ENCODE measurements at places on chromosomes 2 and 18. TPM values are rescaled to one million over a fixed set of nuclear protein-coding genes. Genes with fewer than 3 reads are reported as not detected.
A peak's percentile ranks its signal among the peaks of the same experiment; 100 is the strongest.

Gene ABCG5
- not detected for total RNA-seq

GRCh38 chr2:186695081-186695756 is 1.4 kb downstream of the FAM171B start:
- no peak for DNase-seq

DNA sequence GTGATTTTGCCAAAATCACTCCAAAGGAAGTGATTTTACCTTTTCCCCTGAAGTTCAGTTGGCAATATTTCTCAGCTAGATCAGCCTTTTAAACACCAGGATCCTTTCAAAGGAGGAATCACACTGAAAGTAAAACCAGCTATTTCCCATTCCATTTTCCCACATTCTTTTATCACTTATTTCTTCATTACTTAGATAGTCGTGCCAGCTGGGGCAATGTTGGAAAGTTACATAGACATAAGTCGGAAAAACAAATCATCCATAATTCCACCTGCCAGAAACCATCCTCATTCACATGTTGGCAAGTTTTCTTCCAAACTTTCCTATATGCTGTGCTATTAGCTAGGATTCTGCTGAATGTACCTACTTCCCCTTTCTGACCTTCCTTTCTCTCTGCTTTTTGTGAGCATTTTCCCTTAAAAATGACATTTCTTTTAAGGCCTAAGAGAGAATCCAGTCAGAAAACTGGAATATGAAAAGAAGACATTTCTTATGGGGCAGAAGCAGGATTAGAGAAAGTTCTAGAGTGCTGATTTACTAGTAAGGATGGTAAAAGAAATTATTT is 170.0 kb upstream of the STK17B start:
- no peak for DNase-seq

Gene MOCOS
- 0.59 TPM for total RNA-seq

Gene LDLRAD4
- 72.0 TPM for total RNA-seq

GRCh38 chr18:9117980-9118841 is 15.7 kb downstream of the NDUFV2 start:
- no peak for DNase-seq

Gene ALLC
- total RNA-seq, result 0.25 TPM

DNA sequence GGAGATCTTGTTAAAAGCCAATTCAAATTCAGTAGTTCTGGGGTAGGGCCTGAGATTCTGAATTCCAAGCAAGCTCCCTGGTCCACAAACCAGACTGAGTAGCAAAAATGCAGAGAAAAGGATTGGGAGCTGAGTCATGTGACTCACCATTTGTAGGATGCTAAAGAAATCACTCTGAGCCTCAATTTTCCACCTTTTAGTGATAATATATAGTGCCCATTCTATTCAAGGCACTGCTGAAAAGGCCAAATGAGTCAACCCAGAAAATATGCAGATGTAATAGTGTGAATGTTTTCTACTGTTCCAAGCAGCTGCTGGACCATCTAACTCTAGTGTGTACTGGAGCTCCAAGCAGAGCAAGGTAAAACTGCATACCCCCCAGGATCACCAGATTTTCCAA is 47.2 kb downstream of the SLC14A2 start:
- DNase-seq, result no peak

GRCh38 chr2:18413676-18414396 is 146.6 kb downstream of the RDH14 start:
- DNase-seq, result no peak

Gene SPP2
- not detected for total RNA-seq

GRCh38 chr2:2871480-2872308 is 505.9 kb downstream of the EIPR1 start:
- DNase-seq, result peak; percentile 47

DNA sequence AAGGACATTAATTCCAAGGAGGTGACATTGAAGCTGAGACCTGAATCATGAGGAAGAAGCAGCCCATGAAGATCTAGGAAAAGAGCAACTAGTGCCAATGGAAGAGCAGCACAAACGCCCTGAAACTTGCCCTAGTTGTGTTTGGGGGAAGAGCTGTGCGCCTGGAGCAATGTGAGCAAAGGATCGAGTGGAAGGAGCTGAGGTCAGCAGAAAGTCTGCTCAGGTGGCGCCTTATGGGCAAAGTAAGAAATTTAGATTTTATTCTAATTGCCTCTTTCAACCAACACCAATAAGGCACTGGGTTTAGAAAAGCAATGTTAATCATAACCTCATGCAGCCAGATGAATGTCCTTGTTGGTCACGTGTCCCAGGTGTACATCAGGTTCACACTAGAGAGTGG is 226.0 kb upstream of the THSD7B start:
- no peak for DNase-seq
